ENCODE measurements at places on chromosomes 2 and 18.

- DNase-seq, result peak; percentile 81
Measured at GRCh38 chr2:241161646-241162281, 11.5 kb downstream of the PPP1R7 start.

DNA sequence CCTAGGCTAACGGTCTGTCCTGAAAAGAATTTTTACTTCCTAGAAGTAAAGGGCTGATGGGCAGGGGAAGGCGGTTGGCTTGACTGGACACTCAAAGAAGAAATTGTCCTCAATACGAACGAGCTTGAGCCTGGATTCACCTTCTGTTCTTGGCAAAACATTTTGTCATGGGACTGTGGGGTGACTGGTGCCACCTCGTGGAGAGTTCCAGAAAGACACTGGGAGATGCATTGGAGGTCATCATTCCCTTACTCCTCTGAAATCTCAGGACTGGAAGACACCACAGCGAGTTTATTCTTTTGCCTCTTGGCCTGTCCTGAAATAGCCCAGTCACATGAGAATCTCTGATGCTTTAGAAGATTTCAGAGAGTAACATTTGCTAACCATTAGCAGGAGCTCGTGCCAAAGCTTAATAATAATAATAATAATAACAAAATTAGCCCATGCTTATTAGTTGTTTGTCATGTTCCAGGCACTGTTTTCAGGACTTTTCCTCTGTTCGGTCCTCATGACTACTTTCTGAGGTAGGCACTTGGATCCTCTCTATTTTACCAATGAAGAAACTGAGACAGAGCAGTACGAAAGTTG lies 44.5 kb downstream of the TMEM182 start:
- no peak for DNase-seq

GRCh38 chr2:27324720-27325119 lies 1.8 kb upstream of the MPV17 start:
- DNase-seq, result no peak

- DNase-seq, result no peak
Measured at GRCh38 chr2:171225302-171225980, 64.7 kb upstream of the TLK1 start.

- DNase-seq, result no peak
Measured at GRCh38 chr18:79764131-79764530, 33.6 kb upstream of the KCNG2 start.

GRCh38 chr2:164810843-164811242 lies 30.8 kb downstream of the COBLL1 start:
- no peak for DNase-seq

DNA sequence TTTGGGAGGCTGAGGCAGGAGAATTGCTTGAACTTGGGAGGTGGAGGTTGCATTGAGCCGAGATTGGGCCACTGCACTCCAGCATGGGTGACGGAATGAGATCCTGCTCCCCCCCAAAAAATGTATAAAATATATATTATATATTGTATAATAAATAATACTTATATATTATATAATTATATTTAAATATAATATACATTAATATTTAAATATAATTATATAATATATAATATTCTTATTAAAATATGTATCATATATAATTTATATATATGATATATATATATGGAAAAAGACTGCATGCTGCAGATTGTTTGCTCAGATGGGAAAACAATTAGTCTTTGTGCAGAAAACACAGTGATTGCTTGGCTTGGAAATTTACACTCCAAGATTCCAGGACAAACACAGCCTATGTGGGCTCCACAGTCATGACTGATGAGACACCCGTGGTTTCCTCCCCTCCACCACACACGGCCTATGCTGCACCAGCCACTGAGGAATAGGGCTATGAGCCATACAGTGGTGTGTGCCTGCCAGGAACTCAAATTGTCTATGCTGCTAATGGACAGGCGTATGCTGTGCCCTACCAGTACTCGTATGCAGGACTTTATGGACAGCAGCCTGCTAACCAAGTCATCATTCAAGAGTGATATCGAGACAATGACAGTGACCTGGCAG lies 30.0 kb downstream of the PMAIP1 start:
- no peak for DNase-seq

GRCh38 chr2:85769236-85769982 lies 15.6 kb downstream of the ATOH8 start:
- DNase-seq, result no peak

- DNase-seq, result no peak
Measured at GRCh38 chr2:231686192-231687100, 21.9 kb upstream of the PTMA start.

GRCh38 chr2:50181212-50181611 lies 850.7 kb downstream of the NRXN1 start:
- no peak for DNase-seq

Data from Right ventricle myocardium inferior (tissue), 1 donor.